Aorta (tissue), 5 donors: ENCODE measurements at places on chromosomes 2 and 18.

- H3K27ac ChIP-seq = no peak overlapping the region
- DNase-seq = no peak
- no peaks in the 10 kb centered on the region for H3K27me3 ChIP-seq
- no peaks in the 10 kb centered on the region for H3K36me3 ChIP-seq
Measured at GRCh38 chr2:183242937-183243336, 118.7 kb downstream of the NUP35 start.

DNA sequence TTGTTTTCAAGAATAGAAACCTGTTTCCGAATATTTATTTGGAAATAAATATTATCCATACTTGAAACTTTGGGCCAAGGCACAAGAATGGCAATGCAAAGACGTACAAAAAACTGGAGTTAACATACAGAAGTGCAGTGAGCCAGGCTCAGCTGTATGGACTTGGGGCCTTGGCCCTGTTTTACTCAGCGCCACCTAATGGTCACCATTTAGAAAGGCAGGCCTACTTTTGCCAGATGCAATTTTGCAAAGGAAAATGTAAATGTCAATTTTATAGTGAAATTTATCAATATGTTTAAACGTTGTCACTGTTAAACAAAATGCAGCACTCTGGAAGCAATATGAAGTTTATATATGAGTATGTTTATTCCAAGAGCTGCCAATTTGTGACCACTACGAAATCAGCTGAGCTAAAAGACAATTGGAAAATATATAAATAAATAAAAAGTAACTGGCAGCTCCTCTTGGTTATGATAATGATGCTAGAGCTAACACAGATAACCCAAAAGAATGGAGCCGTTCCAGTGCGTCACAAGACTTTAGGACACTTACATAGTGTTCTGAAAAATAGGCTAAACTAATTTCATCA, 155.0 kb downstream of the ARHGAP15 start:
- DNase-seq = peak; percentile 35
- no peaks in the 10 kb centered on the region for H3K4me1 ChIP-seq
- no peaks in the 10 kb centered on the region for H3K36me3 ChIP-seq
- no peak overlapping the region for H3K27ac ChIP-seq

DNA sequence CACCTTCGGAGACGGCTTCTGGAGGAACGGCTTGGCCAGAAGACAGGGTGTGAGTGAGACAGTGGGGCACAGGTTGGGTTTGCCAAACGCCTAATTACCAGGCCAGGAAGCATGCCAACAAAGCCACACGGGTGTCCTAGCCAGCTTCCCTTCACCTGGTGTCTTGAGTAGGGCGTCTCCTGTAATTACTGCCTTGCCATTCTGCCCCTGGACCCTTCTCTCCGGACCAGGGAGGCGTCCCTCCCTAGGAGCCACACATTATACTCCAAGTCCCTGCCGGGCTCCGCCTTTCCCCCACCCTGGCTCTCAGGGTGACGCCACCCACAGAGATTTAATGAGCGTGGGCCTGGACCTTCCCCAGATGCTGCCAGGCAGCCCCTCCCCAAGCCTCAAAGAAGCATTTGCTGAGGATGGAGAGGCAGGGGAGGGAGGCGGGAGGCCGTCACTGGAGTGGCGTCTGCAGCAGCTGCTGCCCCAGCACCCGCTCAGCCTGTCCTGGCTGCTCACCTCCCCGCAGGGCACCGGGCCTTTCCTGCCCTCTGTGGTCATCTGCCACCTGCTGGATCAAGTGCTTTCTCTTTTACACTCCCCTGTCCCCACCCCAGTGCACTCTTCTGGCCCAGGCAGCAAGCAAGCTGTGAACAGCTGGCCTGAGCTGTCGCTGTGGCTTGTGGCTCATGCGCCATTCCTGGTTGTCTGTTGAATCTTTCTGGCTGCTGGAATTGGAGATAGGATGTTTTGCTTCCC, 20.7 kb downstream of the FOSL2 start:
- H3K27me3 ChIP-seq = no peaks in the 10 kb centered on the region
- peaks cover 2% of the 10 kb centered on the region for H3K36me3 ChIP-seq
- no peak overlapping the region for H3K4me3 ChIP-seq

DNA sequence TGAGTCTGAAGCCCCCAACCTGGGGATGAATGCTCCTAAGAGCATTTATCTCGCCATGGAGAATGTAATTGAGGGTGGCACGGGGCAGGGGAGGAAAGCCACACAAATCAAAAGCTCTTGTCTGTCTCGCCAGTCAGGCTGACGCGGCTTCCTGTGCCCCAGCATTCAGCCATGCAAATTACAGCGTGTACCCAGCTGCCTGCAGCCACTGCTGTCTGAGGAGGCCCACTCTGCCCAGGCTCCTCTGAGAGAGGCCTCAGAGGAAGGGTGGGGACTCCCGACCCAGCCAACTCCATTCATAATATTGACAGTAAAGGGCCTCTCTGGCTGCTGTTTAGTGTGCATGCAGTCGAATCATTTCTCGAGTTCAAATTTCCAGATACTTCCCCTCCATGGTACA, 22.0 kb downstream of the SMAD7 start:
- peaks cover 3% of the 10 kb centered on the region for H3K4me1 ChIP-seq
- no peaks in the 10 kb centered on the region for H3K27me3 ChIP-seq
- peak overlapping the region; percentile 49 for H3K27ac ChIP-seq
- DNase-seq = peak; percentile 87
- H3K36me3 ChIP-seq = no peaks in the 10 kb centered on the region
- H3K4me3 ChIP-seq = no peak overlapping the region

GRCh38 chr2:203797276-203797675, 70.3 kb upstream of the CTLA4 start:
- H3K27ac ChIP-seq = no peak overlapping the region
- no peaks in the 10 kb centered on the region for H3K36me3 ChIP-seq
- H3K4me1 ChIP-seq = no peaks in the 10 kb centered on the region
- no peak overlapping the region for H3K4me3 ChIP-seq
- H3K27me3 ChIP-seq = no peaks in the 10 kb centered on the region
- no peak for DNase-seq

DNA sequence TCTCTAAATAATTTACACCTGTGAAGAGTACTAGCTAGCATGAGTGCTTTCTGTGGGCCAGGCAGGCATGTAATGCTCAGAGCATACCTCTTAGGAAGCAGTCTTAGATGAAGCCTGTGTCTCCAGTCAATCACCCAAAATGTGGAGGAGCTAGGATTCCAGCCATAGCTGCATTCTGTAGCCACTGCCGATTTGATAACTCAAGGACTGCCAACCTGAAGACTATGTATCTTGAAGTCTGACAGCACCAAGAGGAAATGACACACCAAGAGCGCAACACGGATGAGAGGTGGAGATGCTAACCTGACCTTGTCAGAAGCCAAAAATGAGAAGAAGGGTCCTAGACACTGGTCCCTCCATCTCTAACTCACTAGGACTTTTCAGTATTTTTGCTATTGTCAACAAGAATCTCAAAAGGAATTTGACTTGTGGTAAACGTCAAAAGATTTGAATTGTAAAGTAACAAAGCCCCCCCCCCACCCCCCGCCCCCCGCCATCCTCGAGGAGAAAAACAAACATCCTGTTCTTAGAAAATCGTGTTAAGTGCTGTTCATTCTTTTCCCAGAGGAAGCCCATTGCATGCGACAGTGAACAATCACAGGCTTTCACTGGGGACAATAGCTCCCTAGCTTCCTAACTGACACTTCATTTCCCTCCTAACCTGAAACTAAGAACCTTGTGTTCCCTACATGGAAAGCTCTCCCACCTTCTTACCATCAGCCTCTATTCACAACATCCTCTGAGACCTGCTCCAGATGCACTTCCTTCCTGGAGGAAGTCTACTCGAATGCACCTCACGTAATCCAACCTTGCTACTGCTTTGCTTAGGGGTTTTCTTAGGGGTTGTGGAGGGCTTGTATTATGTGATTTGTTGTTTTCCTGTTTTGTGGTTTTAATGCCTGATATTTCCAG, 14.7 kb downstream of the CDC42EP3 start:
- H3K4me3 ChIP-seq = no peak overlapping the region
- no peak for DNase-seq
- H3K36me3 ChIP-seq = peaks cover 2% of the 10 kb centered on the region
- peaks cover 31% of the 10 kb centered on the region for H3K4me1 ChIP-seq
